Activated CD8-positive, alpha-beta memory T cell treated with anti-CD3 and anti-CD28 coated beads, Interleukin-2, amount 10 ng/mL, durations not matched to agents 7 days and 5 days (primary cell): ENCODE measurements at places on chromosomes 3 and 15. TPM values are rescaled to one million over a fixed set of nuclear protein-coding genes. Genes with fewer than 3 reads are reported as not detected.

GRCh38 chr3:43649365-43649968, 27.7 kb upstream of the ANO10 start:
- H3K4me1 ChIP-seq: no peaks in the 10 kb centered on the region
- H3K27me3 ChIP-seq: peaks cover 20% of the 10 kb centered on the region
- H3K27ac ChIP-seq: no peak overlapping the region
- H3K36me3 ChIP-seq: no peaks in the 10 kb centered on the region

GRCh38 chr3:185929192-185930151, 8.3 kb downstream of the TRA2B start:
- H3K36me3 ChIP-seq: peaks cover 87% of the 10 kb centered on the region
- no peaks in the 10 kb centered on the region for H3K27me3 ChIP-seq
- peak overlapping the region; percentile 66 for H3K4me3 ChIP-seq

DNA sequence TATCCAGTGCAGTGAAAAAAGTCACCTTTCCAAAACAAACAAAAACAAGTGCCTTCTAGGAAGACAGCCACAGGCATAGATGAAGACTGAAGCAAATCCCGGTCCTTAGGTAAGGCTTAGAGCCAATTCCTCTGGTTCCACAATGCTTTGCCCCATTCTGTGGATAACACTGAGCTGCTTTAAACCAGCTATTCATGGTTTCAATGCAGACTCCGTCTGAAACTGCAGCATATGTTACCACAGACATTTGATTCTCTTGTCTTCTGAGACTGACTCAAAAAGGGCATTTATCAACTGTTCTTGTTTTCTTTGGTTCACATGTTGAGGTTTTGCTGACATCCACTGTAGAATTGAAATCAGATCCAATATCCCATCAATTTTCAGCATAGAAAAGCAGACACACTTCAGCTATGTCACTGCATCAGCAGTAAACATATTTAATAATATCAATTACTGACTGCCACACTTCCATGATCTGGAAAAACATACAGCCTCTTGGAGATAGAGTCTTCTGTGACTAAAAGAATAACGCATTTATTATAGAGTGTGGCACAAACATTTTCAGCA, 659.3 kb downstream of the ROBO2 start:
- no peak overlapping the region for H3K27ac ChIP-seq
- no peaks in the 10 kb centered on the region for H3K27me3 ChIP-seq
- H3K4me1 ChIP-seq: no peaks in the 10 kb centered on the region
- H3K36me3 ChIP-seq: no peaks in the 10 kb centered on the region

GRCh38 chr3:72247645-72248388, 462.9 kb upstream of the PROK2 start:
- H3K4me1 ChIP-seq: no peaks in the 10 kb centered on the region
- DNase-seq: no peak
- no peak overlapping the region for H3K27ac ChIP-seq
- H3K4me3 ChIP-seq: no peak overlapping the region
- H3K36me3 ChIP-seq: no peaks in the 10 kb centered on the region

HAPLN3 gene
- 37.3 TPM for total RNA-seq
